ENCODE measurements at places on chromosomes 16 and 17.
A peak's percentile ranks its signal among the peaks of the same experiment; 100 is the strongest.

GRCh38 chr17:75238684-75239191 is 22.7 kb downstream of the GGA3 start:
- peak; percentile 48 for DNase-seq

GRCh38 chr17:45784293-45784740 is at the start of gene CRHR1:
Gene CRHR1 (plus strand): TSS chr17:45784320. CDS start chr17:45784545, 225 bp downstream.
- no peak for DNase-seq

DNA sequence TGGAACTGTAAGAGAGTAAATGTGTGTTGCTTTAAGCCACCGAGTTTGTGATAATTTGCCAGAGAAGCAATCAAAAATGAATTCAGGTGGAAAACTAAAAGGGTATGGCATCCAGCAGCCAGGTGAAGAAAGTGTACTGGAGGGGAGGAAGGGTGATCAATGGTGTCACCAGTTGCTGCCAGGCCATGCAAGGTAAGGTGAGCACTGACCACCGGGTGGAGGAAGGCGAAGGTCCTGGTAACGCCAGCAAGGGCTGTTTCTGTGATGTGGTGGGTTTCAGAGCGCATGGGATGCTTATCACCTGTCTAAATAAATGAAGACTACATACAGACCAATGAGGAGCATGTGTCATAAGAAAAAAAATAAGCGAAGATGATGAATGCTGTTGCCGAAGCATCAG is 6.9 kb downstream of the FA2H start:
- DNase-seq: no peak

GRCh38 chr17:63041722-63042121 is 75.7 kb downstream of the TANC2 start:
- no peak for DNase-seq

DNA sequence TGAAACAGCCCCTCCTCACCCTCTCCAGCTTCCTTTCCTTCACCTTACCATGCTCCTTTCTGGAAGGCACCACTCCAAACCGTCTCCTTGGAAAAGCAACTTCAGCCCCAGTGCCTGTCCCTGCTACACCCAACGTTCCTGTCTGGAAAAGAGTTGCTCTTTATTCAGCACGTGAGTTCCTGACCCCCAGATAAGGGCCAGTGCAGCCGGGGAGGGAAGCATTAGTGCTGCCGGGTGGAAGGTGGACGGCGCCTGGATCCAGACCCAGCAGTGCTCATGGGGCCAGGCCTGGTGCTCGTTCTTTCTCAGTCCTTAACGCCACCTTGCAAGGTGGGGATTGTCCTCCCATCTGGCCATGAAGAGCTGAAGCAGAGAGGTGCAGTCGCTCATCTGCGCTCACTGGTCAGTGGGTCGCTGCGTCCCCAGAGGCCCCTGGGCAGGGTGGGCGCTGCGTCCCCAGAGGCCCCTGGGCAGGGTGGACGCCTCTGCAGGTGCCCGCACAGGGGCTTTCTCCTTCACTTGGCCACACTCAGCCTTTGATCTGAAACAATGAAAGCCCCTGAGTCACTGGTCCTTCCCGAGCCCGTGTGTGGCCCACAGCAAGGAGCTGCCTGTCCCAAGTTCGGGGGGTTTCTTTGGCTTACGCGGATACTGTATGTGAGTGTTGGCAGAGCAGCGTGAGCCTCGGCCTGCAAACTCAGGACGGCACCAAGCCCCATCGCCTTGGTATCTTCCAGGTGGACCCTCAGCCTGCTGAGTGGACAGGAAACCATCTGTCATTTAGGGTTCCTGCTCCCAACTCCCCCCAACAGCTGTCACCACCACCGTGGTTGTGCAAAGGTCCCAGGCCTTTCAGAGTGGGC is 117.1 kb downstream of the SEC14L1 start:
- no peak for DNase-seq

DNA sequence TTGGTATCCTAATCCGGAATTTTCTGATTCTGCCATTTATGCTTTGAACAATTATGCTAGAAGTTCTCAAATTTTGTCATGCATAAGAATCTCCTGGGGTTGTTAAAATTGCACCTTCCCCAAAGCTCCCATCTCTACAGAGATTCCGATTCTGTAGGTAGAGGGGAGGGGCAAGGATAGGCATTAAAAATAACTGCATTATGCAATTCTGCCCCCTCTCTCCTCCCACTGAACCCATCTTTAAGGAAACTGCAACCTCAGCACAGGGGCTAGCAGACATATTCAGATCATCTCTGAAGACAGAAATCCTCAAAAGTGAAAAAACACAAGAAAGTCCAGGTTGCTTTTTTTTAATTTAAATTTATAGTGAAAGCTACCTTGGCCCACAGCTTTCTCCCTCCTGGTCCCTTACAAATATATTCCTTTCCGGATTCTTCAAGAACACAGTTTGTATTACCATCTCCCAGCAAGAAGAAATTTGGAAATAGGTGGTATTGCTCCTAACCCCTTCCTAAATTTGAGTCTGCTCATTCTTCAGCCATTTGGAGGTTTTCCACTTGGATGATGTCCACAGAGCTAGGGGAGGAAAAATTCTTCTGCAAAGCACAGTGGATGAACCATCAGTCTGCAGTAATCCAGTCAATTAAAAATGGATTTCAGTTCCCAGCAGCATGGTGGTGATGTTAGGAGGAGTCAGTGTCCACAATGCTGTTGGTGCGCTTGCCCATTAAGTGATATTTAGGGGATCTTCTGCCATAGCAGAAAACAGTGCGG is 67.7 kb downstream of the RBFOX1 start:
- no peak for DNase-seq

DNA sequence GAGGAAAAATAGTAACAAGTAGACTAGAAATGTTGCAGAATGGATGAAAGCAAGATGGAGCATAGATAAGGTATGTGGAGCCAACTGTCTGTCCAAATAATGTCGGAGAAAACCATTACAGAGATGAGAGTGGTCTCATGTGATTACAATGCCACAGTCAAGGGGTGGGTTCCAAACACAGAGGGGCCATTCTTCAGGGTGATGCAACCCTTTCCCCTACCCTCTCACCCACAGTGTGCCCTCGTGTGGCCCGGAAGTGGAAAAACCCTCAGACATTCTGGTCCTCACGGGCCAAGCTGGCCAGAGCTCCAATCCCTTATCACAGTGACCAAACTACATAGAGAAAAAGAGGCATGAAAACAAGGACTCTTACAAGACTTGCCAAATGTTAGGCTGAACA is 17.7 kb upstream of the HS3ST3A1 start:
- DNase-seq: no peak

DNA sequence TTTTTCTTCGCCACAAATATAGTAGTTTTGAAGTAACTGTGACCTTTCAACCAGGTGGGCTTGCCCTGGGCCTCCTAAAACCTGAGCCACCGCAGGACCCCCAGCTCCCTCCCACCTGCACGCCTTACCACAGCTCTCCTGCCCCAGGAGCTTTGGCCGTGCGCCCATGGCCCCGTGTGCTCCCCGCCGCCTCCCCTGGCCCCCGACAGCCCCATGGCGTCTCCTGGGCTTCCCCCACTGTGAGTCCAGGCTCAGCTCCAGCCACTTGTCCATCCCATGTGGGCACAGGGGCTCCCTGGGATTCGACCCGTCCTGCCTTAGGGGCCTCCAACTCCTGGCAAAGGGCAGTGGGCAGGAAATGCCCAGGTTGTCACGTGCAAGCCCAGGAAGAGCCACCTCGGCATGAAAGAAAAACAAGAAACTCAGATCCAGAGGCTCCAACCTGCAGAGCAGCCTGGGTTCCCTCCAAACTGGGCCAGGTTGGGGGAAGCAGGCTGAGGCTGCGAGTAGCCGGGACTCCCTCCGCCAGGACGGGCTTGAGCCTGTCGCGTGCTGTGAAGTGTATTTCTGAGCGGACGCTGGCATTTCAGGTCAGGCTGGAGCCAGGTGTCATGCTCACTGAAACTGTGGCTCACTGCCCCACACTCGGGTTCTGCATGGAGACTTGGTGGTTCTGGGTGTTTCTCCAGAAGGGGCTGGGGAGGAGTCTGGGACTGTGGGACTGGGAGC is 5.8 kb downstream of the LGALS3BP start:
- DNase-seq: no peak

DNA sequence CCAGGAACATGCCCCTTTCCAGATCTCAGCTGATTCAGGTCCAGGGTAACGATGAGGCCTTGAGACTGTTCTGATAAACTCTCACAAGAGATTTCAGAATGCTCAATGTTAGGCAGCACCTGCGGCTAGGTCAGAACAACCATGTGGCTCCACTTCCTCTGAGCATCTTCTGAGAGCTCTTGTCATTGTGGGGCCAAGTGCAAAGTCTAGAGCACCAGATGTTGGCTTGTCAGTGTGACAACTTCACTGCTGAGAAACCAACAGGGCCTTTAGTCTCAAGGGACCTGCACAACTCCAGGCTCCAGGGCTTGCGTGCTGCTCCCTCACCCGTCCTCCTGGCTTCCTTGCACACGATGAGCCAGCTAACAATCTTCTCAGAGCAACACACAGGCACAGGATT is 29.0 kb downstream of the FCSK start:
- no peak for DNase-seq

DNA sequence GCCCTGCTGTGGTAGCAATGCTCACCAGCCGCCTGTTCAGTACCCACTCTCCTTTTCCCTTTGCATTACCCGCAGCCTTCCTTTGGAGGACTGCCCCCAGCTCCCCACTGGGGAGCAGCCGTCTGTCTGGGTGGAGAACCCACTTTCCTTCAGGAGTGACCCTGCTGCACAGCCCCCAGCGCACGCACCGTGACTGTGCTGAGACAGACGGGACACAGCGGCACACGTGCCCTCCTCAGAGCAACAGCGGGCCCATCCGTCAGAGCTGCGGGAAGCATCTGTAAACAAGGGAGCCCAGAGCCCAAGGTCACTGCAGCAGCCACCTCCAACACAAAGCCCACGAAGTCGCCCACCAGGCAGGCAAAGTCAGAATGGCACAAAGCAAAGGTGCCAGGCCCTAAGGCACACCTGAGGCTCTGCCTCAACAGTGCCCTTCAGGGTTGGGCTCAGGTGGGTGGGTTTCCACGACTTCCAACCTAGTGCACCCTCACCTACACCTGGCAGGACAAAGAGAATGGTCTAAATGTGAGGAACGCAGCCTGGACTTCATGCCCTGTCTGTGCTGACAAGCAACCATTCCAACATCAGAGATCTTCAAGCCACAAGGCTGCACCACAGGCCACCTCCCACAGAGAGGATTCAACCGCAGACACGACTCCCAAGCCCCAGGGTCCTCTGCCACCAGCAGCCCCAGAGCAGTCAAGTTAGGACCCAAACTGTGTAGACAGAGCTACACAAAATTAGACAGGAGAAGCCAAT is 9.9 kb downstream of the AXIN1 start:
- no peak for DNase-seq

DNA sequence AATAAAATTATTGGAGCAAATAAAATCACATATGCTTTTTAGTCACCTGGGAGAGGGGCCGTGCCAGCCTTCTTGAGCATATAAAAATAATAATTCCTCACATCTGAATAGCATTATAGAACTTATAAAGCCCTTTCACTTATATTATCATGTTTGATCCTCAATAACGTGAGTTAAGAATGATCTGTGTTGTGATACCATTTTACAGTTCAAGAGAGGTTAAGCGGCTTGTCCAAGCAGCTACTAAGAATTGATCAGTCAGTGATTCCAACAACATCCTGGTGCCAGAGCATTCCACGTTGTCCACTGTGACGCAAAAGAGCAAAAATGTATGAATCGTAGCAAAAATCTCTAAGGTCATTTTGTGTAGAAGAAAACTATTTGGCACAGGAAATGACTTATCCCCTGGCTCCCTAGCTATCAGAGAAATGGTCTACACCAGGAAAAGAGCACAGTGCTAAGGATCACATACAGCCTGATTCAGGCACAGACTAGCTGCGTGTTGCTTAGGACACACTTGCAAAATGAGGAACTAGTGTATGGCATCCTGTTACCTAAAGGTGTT is 33.0 kb downstream of the ANKFN1 start:
- DNase-seq: no peak

- no peak for DNase-seq
Measured at GRCh38 chr16:64074706-64075105, 1047.2 kb downstream of the CDH11 start.

GRCh38 chr16:11032000-11032921 is 87.9 kb downstream of the CLEC16A start:
- DNase-seq: no peak

- DNase-seq: no peak
Measured at GRCh38 chr16:68472581-68472980, 24.3 kb upstream of the SMPD3 start.

GRCh38 chr16:71569621-71570020 is 7.3 kb downstream of the TAT start:
- DNase-seq: no peak

DNA sequence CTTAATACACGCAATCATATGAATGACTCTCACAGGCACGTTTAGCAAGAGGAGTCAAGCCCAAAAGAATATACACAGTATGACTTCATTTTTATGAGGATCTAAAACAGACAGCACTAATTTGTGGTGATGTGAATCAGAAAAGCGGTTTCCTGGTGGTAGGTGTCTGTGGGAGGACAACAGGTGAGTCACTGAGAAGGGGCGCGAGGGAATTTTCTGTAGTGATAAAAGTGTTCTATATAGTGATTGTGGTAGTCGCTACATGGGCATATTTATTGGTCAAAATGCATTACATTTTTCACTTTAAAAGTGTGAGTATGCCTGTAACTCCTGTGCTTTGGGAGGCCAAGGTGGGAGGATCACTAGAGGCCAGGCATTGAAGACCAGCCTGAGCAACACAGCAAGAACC is 7.6 kb upstream of the TNRC6A start:
- DNase-seq: peak; percentile 8

DNA sequence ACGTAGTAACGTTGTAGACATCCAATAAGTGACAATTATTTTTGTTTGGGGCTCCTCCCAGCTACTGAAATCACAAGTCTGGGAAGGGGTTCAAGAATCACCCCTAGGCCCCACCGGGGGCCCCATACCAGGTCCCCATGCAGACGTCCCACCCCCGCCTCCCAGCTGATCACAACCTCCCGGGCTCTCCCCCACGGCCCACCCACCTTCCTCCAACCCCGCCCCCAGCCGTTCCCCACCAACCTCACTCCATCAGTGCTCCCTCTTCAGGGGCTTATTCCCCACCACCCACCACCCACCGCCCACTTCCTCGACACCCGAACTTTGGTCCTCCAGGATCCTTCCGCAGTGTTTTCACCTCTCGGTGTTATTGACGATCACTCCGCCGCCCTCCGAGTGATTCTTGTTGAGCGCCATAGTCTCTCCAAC is 240 bp downstream of the WBP2 start:
- peak; percentile 42 for DNase-seq

DNA sequence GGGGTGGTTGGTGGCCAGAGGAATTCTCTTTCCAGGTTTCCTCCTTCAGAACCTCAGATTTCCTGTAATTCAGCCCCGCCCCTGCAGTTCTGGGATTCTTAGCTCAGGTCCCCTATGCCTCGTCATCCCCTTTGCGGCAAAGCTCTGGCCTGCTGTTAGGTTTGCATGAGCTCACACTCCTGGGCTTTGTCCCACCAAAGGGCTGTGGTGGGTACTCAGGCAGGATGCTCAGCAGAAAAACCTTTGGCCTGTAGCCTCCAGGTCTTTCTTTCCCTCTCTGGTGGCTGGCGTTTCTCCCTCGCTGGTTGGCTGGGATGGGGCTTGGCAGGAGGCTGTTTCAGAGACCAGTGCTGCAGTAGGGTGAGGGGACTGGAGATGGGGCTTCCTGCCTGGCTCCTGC is 9.6 kb upstream of the PLEKHG4 start:
- DNase-seq: no peak

GRCh38 chr16:78748220-78748929 is 648.9 kb downstream of the WWOX start:
- DNase-seq: no peak

- no peak for DNase-seq
Measured at GRCh38 chr16:55575496-55575895, 9.0 kb downstream of the CAPNS2 start.

- DNase-seq: no peak
Measured at GRCh38 chr17:8341456-8341855, 1.8 kb downstream of the ODF4 start.

GRCh38 chr16:83814659-83814985 is 6.8 kb downstream of the HSBP1 start:
- no peak for DNase-seq
